ENCODE measurements at places on chromosomes 2 and 18.

GRCh38 chr2:237786936-237787335 is 11.6 kb upstream of the RBM44 start:
- DNase-seq, result no peak

DNA sequence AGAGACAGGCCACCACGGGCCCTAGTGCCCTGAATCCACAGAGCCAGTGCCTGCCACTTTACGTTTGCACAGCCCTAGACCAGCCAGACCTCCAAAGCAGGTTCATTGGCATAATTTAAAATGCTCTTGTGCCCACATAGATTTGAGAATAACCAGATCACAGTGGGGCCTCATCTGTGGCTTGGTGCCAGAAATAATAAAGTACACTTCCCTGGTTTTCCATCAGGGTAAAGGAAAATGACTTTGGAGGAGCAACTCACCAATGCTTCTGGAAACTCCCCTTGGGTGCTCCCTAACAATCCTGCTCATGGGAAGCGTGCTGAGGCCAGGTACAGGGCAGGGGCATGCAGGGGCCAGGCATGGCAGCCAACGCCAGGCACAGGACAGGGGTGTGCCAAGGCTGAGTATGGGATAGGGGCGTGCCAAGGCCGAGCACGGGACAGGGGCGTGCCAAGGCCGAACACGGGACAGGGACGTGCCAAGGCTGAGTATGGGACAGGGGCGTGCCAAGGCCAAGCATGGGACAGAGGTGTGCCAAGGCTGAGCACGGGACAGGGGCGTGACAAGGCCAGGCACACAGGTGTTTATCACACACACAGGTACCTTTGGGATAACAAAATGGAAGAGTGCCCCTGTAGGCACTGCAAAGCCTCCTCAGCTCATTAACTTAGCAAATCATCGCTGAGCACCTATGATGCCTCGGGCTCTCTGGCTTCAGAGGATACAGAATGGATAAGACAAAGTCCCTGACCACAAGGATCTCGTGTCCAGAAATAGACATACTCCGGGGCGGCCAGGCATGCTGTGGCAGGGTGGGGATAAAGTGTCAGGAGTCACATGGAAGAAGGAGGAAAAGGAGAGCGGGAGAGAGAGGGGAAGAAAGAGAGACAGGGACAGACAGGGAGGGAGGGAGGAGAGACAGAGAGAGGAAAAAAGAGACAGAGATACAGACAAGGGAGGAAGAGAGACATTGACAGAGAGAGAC is 334.7 kb downstream of the EIPR1 start:
- no peak for DNase-seq

DNA sequence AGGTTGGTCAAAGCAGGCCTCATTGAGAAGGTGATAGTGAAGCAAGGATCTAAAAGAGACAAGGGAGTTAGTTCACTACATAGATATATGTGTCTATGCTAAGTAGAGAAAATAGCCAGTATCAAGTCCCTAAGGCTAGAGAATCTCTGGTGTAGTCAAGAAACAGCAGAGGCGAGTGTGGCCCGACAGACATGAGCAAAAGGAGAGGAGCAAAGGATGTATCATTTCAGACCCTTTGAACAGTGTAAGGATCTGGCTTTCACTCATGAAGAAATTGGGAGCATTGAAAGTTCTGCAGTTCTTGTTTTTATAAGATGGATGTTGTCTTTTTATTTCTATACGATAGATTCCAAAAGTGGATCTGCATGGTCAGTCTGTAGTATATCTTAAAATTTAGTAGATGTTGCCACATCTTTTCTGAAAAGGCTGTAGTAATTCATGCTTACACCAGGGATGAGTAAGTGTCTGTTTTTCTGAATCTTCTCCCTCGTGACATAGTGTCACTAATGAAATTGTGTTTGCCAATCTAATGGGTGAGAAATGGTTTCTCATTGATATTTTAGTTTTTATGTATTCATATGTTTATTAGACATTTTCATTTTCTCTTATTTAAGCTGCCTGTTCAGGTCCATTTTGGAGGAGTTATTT is 18.8 kb downstream of the SP100 start:
- no peak for DNase-seq

DNA sequence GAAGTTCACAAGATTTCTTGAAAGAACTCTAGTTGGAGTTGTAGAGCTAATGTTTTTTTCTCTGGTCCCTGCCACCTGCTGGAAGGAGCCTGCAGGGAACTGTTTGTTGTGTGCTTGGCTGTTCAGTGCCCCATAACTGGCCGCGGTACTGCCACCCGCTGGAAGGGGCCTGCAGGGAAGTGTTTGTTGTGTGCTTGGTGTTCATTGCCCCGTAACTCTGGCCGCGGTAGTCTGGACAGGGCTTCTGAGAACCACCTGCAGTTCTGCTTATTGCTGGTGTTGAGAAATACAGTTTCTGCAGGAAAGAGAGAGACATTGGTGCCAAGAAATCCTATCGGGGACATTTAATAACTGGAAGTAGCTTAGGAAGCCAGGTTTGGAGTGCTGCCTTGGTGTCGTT is 58.1 kb downstream of the AGAP1 start:
- DNase-seq, result no peak

DNA sequence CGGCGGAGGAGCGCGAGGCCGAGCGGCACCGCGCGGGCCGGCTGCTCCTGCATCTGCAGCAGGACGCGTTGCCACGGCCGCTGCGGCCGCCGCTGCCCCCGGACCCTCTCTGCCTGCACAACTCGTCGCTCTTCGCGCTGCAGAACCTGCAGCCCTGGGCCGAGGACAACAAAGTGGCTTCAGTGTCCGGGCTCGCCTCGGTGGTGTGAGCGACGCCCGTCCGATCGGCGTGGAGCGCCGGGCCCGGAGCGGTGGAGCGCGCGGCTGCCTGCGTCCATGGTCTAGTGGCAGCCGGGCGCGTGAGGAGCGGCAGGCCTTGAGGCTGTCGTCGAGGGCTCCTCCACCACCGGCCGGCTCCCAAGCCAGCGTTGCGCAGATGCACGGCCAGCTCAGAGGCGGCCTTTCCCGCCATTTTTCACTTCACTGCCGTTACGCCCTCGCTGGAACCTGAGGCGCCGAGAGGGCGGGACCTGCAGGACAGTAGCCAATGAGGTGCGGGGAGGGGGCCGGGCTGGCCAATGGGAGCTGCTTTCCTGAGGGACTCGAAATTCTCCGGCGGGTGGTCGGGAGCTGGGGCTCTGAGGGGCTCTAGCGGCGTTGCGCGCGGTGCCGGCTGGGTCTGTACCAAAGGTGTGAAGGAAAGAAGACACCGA is 1.9 kb downstream of the TLX2 start:
- no peak for DNase-seq

GRCh38 chr2:231191896-231192872 is 6.2 kb upstream of the ARMC9 start:
- no peak for DNase-seq

- no peak for DNase-seq
These were observed 61.8 kb downstream of the CDH2 start for GRCh38 chr18:28115149-28115550.

- DNase-seq, result no peak
These were observed 519.4 kb upstream of the DSEL start for GRCh38 chr18:68035774-68036522.

DNA sequence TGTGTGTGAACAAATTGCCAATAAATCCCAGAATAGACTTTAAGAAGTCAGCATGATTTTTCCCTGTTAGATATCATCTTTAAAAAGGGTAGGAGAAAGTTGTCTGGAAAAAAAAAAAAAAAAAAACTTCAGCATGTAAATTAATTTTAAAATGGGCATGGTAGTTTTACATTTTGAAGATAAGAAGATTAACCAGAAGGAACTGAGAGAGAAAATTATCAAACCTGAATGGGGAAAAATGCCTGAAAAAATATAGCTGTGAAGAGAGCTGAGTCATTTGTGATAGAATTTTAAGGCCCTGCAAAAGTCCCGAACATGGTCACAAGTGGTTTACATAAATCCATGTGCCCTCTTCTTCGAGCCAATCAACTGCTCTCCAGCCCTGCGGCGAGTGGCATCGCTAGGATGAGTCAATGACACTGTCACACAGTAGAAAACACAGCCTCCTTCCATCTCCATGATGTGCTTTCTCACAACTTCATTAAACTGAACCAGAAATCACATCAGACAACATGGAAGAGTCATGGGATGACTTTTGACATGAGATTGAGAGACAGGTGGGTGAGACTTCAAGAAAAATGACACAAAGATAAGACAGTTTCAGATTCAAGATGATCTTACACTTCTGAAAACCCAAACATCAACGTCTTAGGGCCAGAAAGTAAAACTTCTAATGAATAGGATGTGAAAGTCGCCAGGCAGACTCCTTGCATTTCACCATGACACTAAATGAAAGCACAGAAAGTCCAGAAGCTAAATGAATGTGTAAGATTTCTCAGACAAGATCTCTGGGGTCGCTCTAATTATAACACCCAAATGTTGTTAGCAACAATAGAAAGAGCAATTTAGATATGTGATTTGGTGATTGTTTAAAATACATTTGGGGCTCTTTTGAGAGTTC is 273.0 kb upstream of the ID2 start:
- DNase-seq, result no peak

- DNase-seq, result no peak
These were observed 30.3 kb upstream of the SLC30A6 start for GRCh38 chr2:32135409-32135808.

GRCh38 chr2:219946529-219946928 is 319.1 kb downstream of the SLC4A3 start:
- DNase-seq, result no peak

DNA sequence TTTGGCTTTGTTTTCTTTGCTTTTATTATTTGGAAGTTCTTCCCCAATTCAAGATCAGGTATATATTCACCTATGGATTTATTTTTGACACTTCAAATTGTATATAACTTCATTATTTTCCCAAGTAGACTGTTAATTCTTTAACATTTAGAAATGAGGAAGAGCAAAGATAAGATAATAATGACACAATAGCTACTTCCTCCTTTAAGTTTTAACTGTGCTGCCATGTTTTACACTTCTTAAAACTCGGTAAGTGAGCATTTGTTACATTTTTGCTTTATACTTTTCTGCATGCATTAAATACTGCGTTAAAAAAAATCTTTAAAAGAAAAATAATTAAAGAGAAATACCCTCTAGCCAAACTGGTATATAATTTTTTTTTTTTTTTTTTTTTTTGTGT is 32.5 kb downstream of the SLC66A3 start:
- DNase-seq, result no peak

- no peak for DNase-seq
These were observed 5.5 kb downstream of the DCTN1 start for GRCh38 chr2:74374509-74375205.

GRCh38 chr2:33129263-33130053 is 182.7 kb downstream of the LTBP1 start:
- no peak for DNase-seq

DNA sequence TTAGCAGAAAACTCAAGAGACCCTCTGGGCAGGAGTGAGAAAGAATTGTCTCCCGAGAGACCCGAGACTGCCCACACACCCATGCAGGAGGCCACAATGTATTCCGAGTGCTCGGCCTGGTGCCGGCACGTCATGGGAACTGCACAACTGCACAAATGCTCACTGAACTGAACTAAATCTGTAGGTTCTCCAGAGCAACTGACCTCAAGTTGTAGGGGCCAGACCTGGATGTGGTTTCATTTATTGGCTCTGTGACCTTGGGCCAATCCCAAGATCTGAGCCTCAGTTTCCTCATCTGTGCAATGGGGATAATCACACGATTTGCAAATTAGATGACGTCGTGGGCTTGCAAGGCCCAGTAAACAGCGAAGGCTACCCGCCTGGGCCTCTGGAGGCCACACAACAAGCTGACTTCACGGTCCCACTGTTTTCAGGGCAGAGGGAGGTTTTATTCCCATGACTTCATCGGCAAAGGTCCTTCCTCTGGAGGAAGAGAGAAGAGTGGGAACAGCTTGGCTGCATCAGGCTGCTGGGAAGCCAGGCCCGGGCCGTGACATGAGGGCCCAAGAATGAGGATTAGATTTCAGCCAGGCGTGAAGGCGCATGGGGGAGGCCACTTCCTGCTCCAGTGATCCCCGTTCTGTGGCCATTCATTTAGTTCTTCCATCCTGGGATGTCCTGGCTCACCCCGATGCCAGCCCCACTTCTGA is 3.6 kb upstream of the ERFE start:
- DNase-seq, result no peak

DNA sequence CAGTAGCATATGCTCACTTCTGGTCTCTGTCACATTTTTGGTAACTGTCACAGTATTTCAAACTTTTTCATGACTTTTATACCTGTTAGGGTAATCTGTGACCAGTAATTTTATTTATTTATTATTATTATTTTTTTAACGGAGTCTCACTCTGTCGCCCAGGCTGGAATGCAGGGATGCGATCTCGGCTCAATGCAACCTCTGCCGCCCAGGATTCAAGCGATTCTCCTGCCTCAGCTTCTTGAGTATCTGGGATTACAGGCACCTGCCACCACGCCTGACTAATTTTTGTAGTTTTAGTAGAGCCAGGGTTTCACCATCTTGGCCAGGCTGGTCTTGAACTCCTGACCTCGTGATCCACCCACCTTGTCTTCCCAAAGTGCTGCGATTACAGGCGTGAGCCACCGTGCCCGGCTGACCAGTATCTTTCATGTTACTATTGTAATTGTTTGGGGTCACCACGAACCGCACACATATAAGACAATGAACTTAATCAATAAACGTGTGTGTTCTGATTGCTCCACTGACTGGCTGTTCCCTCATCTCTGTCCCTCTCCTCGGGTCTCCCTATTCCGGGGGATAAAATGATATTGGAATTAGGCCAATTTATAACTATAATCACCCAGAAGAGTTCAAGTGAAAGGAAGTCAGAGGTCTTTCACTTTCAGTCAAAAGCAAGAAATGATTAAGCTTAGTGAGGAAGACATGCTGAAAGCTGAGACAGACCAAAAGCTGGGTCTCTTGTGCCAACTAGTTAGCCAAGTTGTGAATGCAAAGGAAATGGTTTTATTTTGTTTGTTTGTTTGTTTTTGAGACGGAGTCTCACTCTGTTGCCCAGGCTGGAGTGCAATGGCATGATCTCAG is 22.9 kb downstream of the TGIF1 start:
- no peak for DNase-seq

DNA sequence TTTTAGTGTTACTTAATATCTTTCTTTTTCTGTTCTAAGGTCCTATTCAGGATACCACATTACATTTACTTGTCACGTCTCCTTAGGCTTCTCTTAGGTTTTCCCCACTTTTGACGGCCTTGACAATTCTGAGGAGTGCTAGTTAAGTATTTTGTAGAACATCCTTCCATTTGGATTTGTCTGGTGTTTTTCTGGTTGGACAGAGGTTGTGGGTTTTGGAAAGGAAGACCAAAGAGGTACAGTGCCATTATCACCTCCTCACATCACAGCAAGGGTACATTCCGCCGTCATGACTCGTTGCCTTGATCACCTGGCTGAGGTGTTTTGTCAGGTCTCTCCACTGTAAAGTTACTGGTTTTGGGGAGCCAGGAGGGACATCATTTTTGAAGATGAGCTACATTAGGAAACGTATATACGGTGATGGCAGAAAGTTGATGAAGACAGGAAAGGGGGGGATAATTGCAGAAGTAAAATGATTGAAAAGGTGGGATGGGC is 88.4 kb upstream of the TMEM247 start:
- no peak for DNase-seq

DNA sequence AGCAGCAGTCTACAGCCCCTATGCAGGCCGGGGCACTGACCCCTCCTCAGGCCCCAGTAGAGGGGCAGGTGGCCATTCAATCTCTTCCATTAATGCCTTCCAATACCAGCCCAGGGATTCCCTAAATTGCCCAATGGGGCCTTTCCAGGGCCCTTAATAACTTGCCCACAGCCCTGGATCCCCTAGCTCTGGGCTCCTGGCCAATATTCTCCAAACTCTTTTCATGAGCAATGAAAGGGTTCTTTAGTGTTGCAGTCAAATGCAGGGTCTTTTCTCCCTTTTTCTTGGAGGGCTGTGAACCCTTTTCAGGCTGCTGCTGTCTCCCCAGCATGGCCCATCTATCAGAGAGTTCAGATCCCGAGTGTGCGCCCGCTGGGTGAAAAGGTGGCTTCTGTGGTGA is 41.3 kb upstream of the SLC1A4 start:
- no peak for DNase-seq

All from GDM1 (cell line).